H4 (cell line): ENCODE measurements at places on chromosomes 1 and 21. TPM values are rescaled to one million over a fixed set of nuclear protein-coding genes. Genes with fewer than 3 reads are reported as not detected.

DNA sequence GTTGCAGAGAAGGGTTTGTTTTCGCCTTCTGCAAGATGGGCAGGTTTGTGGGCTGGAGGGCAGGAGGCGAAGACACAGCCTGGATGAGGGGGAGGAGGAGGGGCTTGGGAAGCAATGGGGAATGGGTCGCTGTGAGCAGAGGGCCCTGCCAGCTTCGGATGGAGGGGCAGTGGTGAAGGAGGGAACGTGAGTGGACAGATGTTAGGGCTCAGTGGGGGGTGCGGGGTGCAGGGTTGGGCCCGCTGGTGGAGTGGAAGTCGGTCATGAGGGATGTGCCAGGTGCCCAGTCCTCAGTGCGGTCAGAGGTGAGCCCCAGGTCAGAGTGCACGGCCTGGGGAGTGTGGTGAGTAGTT, 55.5 kb upstream of the ABCG1 start:
- no peak for DNase-seq

Gene GPA33
- total RNA-seq, result not detected in 2 replicates

Gene MYCL
- total RNA-seq, result not detected in 2 replicates

DNA sequence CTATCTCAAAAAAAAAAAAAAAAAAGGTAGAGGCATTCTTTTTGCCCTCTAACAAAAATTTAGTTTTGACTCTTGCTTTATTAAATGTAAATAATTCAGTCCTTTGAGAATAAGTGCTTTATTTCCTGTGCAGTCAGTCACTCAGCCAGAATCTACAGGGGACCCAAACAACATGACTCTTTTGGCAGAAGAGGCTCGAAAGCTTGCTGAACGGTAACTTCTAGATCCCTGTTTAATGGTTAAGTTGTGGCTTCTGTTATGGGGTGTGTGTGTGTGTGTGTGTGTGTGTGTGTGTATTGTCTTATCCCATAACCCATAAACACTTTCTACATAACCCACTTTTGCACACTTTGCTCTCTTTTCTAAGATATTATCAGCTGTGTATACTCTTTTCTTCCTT, 54.9 kb upstream of the LAMC2 start:
- DNase-seq, result no peak

Gene WNT4
- total RNA-seq, result 0.04 TPM in 1 of 2 replicates, not detected in the other

- no peak for DNase-seq
Observed at GRCh38 chr1:233086961-233087881, 136.8 kb downstream of the NTPCR start.

- peak; percentile 19 for DNase-seq
Observed at GRCh38 chr1:21706151-21706835, 37.1 kb upstream of the RAP1GAP start.

- no peak for DNase-seq
Observed at GRCh38 chr1:242522304-242522945, 2.1 kb downstream of the PLD5 start.

DNA sequence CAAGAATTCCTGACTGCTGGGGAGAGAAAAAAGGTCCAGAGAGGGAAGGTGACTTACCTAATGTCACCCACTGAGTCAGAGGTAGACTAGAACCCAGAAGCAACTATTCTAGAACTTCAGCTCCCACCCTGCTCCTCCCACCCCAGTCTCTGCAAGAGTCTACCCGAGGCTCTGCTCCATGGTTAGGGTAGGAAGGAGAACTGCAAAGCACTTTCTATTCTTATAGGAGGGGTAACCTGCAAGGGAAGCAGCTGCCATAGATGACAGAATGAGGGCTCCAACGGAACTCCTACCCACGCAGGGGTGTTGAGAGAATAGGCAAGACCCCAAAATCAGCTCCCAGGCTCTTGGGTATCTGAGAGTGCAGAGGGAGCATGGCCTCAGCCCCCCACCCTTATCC, 4.3 kb downstream of the SLC9A1 start:
- DNase-seq, result no peak

Gene SDC3
- total RNA-seq, result 15.5 and 16.7 TPM in 2 replicates

- no peak for DNase-seq
Observed at GRCh38 chr1:159207774-159208173, 3.1 kb downstream of the ACKR1 start.

DNA sequence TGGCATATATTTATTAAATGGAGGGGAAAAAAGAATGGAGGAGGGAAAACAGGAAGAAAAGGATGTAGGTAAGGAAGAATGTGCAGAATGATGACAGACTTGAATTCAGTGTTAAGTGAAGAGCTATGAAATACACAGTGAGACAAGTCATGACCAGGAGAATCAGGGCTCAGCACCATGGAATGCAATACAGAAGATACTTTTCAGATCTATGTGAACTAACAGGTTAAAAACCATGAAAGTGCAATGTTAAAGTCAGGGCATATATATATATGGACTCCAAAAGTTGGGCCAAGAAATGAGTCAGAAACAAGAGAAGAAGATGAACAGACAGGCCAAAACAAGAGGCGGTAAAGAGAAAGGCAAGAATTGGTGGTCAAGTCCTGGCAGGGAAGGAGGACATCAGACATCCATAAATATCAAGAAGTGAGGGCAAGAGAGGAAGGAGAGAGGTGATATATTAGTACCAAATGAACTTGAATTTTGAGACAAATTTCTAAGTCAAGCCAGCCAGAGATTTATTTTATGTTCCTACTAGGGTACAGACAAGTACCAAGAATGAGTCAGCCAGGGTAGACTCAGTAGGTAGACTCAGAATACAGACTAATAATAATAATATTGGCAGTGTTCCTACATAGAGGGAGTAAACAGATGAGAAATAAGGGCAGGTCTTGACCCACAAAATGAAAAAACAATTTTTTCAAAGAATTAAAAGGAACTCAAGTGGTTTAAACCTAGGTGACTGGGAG, 39.5 kb upstream of the MCOLN3 start:
- no peak for DNase-seq

DNA sequence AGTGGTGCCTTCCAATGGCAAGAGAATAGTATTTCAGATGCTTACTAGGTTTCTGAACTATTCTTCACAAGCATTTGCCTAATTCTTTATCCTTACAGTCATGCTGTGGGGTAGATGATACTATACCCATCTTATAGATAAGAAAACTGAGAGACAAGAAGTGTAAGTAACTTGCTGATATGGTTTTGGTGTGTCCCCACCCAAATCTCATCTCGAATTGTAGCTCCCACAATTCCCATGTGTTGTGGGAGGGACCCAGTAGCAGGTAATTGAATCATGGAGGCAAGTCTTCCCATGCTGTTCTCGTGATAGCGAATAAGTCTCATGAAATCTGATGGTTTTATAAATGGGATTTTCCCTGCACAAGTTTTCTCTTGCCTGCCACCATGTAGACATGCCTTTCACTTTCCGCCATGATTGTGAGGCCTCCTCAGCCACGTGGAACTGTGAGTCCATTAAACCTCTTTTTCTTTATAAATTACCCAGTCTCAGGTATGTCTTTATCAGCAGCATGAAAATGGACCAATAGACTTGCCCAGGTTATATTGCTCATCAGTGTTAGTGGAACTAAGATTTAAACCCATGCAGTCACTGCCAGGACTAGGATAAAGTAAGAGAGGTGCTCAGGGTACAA, 298.7 kb downstream of the GRIK1 start:
- no peak for DNase-seq

DNA sequence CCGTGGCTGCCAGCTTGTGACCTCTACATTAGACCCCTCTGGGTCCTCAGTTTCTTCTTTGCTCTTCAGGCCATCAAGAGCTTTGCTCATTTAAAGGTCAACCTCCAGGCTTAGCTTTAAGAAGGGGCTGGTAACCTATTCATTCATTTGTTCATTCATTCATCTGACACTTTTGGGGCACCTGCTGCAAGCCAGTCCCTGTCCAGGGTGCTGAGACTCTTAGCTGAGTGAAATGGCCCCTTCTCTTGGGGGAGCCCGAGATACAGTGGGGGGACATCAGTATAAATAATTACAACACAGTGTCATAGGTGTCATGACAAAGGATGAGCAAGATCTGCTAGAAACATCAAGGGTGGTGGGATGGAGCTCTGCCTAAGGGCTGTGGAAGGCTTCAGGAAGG, 10.5 kb upstream of the TTC4 start:
- no peak for DNase-seq

GRCh38 chr1:80666073-80666472, 1134.7 kb upstream of the ADGRL2 start:
- no peak for DNase-seq
